B cell (primary cell): ENCODE measurements at places on chromosomes 3 and 15. TPM values are rescaled to one million over a fixed set of nuclear protein-coding genes. Genes with fewer than 3 reads are reported as not detected.

- DNase-seq: no peak
Measured at GRCh38 chr3:33889394-33890039, 91.1 kb downstream of the PDCD6IP start.

The TRH gene
- not detected in 2 replicates for total RNA-seq

GRCh38 chr3:138210528-138210927 lies 23.4 kb downstream of the ARMC8 start:
- no peak for DNase-seq

The CPB1 gene
- not detected in 2 replicates for total RNA-seq

- DNase-seq: no peak
Measured at GRCh38 chr3:36926292-36926897, 18.5 kb downstream of the TRANK1 start.
